Liver (tissue), 10 donors: ENCODE measurements at places on chromosomes 6 and 20. TPM values are rescaled to one million over a fixed set of nuclear protein-coding genes. Genes with fewer than 3 reads are reported as not detected.
A peak's percentile ranks its signal among the peaks of the same experiment; 100 is the strongest.

Gene SOBP
- 2.3 TPM for total RNA-seq

Gene PPP1R14C
- total RNA-seq = 0.05 TPM

Gene NKAPL
- total RNA-seq = 0.56 TPM

Gene DEFB132
- 0.08 TPM for total RNA-seq

Gene DDX43
- 0.14 TPM for total RNA-seq

Gene WFDC9
- not detected for total RNA-seq

Gene RIMS4
- total RNA-seq = not detected

Gene PTCHD4
- total RNA-seq = not detected

DNA sequence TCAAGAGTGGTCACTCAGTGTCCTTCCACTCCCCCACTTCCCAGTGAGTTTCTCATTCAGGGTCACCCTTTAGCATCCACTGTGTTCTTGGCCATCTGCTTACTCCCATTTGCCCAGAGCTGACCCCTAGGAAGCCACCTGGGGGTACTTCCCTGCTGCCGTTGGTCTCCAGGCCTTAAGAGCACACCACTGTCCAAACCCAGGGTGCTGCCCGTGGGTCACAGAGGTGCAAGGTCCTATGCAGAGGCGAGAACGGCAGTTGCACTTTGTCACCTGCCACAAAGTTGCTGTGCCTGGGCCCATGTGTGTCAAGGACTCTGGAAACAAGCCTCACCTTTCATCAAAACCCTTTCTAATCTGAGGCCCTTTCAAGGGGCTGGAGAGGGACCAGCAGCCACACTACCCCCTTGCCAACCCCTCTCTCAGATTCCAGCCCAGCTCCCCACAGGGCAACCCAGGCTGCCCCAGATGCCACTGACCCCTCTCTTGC, 191.1 kb downstream of the ZMYND8 start:
- no peaks in the 10 kb centered on the region for H3K36me3 ChIP-seq
- no peaks in the 10 kb centered on the region for H3K4me1 ChIP-seq
- H3K4me3 ChIP-seq = no peak overlapping the region
- H3K27me3 ChIP-seq = no peaks in the 10 kb centered on the region

DNA sequence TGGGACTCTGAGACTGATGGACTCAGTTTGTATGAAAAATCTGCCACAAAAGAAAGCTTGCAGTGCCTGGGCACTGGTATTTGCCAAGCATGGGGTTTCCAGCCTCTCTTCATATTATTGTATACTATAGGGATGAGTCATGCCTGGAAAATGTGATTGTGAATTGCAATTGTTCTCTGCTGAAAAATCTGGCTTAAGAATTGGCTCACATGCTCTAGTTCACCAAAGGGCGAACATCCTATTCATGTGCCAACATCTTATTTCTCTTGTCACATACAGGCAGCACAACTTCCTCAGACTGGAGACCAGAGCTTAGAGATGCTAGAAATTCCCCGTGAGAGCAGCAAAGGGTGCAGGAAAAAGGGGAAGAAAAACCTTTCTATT, 103.6 kb upstream of the KCNK16 start:
- no peaks in the 10 kb centered on the region for H3K27me3 ChIP-seq
- H3K4me1 ChIP-seq = no peaks in the 10 kb centered on the region

- H3K27me3 ChIP-seq = no peaks in the 10 kb centered on the region
- H3K4me1 ChIP-seq = peaks cover 48% of the 10 kb centered on the region
- DNase-seq = no peak
- H3K27ac ChIP-seq = no peak overlapping the region
- no peak overlapping the region for H3K4me3 ChIP-seq
- H3K36me3 ChIP-seq = no peaks in the 10 kb centered on the region
These were observed 206.8 kb upstream of the SLC35B3 start for GRCh38 chr6:8642131-8642530.

GRCh38 chr6:30463651-30464618, 25.4 kb upstream of the HLA-E start:
- no peak for DNase-seq
- no peaks in the 10 kb centered on the region for H3K36me3 ChIP-seq
- H3K27me3 ChIP-seq = peaks cover 27% of the 10 kb centered on the region
- H3K27ac ChIP-seq = no peak overlapping the region
- H3K4me1 ChIP-seq = peaks cover 17% of the 10 kb centered on the region

GRCh38 chr6:81534934-81535465, 217.5 kb downstream of the TENT5A start:
- H3K4me1 ChIP-seq = no peaks in the 10 kb centered on the region
- no peak overlapping the region for H3K27ac ChIP-seq
- H3K4me3 ChIP-seq = no peak overlapping the region
- no peaks in the 10 kb centered on the region for H3K27me3 ChIP-seq

GRCh38 chr20:24402188-24402587, 67.2 kb upstream of the SYNDIG1 start:
- H3K36me3 ChIP-seq = no peaks in the 10 kb centered on the region
- no peak overlapping the region for H3K27ac ChIP-seq
- no peaks in the 10 kb centered on the region for H3K4me1 ChIP-seq
- DNase-seq = peak; percentile 13

DNA sequence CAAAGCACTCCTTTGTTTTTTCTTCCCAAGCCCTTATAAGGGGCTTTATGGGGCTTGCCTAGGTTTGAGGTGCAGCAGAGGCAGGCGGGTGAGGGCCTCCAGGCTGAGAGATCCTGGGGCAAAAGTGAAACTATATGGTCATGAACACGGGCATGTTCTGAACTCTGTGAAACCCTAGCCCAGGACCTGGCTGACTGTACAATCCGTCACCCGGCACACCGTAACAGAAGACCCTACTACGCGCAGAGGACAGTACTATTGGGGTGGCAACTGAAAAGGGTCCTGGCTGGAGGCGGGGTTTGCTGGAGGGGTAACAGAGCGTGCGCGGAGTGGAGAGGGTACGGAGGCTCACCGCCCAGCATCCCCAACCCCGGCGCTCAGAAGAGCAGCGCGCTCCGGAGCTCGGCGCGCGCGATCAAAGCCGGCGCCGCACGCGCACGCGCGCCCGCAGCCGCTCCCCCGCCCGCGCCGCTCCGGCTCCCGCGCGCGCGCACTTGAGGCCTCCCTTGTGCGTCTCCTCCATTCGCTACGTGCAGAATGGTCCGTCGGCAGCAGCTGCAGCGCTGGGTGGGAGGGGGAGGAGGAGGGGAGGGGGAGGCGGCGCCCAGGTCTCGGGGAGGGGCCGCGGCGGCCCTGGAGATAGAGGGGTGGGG, 54.2 kb downstream of the MRPL14 start:
- peaks cover 28% of the 10 kb centered on the region for H3K4me1 ChIP-seq
- H3K4me3 ChIP-seq = peak overlapping the region; percentile 50
- H3K27ac ChIP-seq = peak overlapping the region; percentile 48
- DNase-seq = peak; percentile 75
- H3K36me3 ChIP-seq = no peaks in the 10 kb centered on the region

- H3K4me3 ChIP-seq = no peak overlapping the region
- H3K27ac ChIP-seq = no peak overlapping the region
- DNase-seq = no peak
- peaks cover 2% of the 10 kb centered on the region for H3K4me1 ChIP-seq
These were observed 69.8 kb upstream of the FAM184A start for GRCh38 chr6:119148098-119148824.

DNA sequence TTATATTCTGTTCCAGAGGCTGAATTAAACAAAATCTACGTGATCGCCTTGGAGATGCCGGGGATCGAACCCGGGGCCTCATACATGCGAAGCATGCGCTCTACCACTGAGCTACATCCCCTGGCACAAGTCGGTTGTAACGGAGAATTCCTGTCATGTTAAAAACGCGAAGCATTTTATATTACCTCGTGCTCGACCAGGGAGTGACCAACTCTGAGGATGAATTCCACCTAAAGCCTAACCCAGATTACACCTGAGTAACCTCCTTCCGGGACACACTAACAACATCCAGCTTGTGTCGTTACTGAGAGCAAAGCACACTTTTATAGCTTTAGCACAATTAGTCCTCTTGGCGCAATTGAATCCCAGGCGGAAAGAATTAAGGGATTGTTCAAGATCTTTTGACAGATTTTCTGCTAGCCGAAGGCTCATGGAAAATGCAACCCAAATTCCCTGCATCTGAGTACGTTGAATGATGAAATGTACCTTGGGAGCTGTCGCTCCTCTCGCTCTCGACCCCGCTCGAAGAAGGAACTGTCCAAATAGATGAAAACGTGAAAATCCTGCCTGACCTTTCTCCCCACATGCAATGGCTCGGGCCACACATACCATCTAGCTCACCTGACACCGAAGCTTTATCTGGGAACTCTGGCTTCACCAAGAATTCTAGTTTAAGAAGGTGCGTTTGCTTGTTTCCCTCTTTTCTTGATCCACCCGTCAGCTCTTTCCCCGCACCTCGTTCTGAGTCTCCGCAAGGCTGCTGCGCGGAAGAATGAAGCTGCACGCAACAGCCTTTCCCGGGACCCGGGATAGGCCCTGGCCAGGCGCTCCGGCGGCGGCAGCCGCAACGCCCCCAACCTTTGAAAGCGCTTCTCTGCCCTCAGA, 148.3 kb downstream of the GPX5 start:
- DNase-seq = peak; percentile 56
- H3K4me3 ChIP-seq = no peak overlapping the region
- H3K27ac ChIP-seq = no peak overlapping the region
- H3K4me1 ChIP-seq = peaks cover 8% of the 10 kb centered on the region

- H3K27ac ChIP-seq = no peak overlapping the region
- no peak overlapping the region for H3K4me3 ChIP-seq
- no peak for DNase-seq
These were observed 87.3 kb downstream of the PTPRT start for GRCh38 chr20:43102394-43102793.

DNA sequence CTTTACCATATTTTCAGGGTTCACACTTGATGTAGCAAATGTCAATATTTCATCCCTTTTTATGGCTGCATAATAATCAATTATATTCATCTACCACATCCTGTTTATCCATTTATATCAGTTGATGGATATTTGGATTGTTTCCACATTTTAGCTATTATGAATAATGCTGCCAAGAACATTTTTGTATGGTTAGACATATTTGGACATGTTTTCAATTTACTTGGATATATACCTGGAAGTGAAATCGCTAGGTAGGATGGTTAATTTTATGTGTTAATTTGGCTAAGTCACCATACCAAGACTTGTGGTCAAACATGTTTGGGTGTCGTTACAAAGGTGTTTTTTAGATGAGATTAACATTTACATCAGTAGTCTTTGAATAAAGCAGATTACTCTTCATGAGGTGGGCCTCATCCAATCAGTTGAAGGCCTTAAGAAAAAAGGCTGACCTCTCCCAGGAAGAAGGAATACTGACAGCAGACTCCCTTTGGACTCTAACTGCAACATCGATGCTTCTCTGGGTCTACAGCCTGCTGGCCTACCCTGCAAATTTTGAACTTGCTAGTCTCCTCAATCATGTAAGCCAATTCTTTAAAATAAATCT, 196.5 kb downstream of the BACH2 start:
- no peaks in the 10 kb centered on the region for H3K27me3 ChIP-seq
- DNase-seq = no peak
- no peak overlapping the region for H3K4me3 ChIP-seq
- no peaks in the 10 kb centered on the region for H3K36me3 ChIP-seq
- no peak overlapping the region for H3K27ac ChIP-seq
- no peaks in the 10 kb centered on the region for H3K4me1 ChIP-seq

DNA sequence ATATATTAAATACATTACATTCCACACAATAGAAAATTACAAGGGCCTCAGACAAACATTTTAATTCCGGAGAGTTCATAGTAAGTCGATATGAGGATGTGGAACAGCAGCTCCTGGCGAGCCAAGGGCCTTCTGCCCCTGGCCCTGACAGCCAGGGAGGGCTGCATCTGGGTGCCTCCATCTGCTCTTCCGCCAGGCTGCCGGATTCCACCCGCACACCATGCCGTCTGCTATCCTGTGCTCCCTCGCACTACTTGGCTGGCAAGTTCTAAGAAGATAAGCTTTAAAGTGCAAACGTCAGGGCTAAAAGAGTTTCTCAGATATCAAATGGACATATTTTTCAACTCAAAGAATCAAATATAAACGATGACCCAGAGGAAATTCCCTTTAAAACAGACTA, 656.3 kb upstream of the NOX3 start:
- no peaks in the 10 kb centered on the region for H3K36me3 ChIP-seq
- no peaks in the 10 kb centered on the region for H3K4me1 ChIP-seq
- H3K27me3 ChIP-seq = no peaks in the 10 kb centered on the region
- H3K27ac ChIP-seq = no peak overlapping the region
- no peak overlapping the region for H3K4me3 ChIP-seq

- no peaks in the 10 kb centered on the region for H3K4me1 ChIP-seq
- no peak for DNase-seq
- no peak overlapping the region for H3K4me3 ChIP-seq
- no peak overlapping the region for H3K27ac ChIP-seq
These were observed 17.0 kb downstream of the TFAP2A start for GRCh38 chr6:10397756-10398445.

- H3K27ac ChIP-seq = no peak overlapping the region
- H3K4me1 ChIP-seq = peaks cover 5% of the 10 kb centered on the region
- no peak for DNase-seq
These were observed 54.2 kb upstream of the MAP7 start for GRCh38 chr6:136604328-136604825.

DNA sequence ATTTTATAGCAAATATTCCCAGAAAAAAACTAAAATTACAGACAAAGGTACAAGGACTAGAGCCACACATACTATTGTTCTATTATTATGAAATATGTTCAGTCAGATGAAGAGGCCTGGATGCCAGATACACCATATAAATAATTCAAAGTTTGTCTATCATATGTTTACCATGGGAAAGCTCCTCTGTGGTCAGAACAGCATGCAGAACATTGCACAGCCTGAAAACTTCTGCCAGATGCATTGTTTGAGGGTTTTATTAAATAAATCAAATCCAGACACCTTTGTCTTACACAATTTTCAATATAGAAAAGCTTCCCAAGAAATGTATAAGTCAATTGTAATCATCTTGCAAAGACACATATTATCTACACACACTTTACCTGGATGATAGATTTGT, 35.0 kb upstream of the COL21A1 start:
- no peak overlapping the region for H3K27ac ChIP-seq

GRCh38 chr6:68826501-68826900, 191.4 kb downstream of the ADGRB3 start:
- no peak overlapping the region for H3K27ac ChIP-seq
- H3K36me3 ChIP-seq = no peaks in the 10 kb centered on the region
- H3K27me3 ChIP-seq = no peaks in the 10 kb centered on the region
- DNase-seq = no peak
- no peaks in the 10 kb centered on the region for H3K4me1 ChIP-seq

DNA sequence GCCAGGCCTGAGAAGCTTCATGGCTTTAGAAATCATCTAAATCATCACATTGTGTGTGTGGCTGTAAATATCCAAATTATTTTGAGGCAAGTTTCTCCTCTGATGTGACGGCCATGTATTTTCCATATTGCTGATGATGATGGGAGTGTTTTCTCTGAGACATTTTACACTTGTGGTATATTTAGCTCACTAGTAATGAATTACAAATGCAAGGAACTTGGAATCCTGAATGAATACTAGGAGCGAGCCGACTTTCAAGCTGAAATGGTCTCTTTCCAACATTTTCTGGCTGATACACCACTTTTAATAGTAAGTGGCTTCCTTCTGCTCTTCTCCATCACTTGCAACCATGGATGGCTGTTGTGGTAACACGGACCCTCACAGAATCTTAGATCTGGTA, 41.3 kb downstream of the UTRN start:
- no peak overlapping the region for H3K4me3 ChIP-seq
- no peak overlapping the region for H3K27ac ChIP-seq
- no peak for DNase-seq

GRCh38 chr20:53800883-53801604, 207.4 kb upstream of the ZNF217 start:
- no peak overlapping the region for H3K27ac ChIP-seq
- no peak for DNase-seq
- no peaks in the 10 kb centered on the region for H3K4me1 ChIP-seq
- H3K36me3 ChIP-seq = no peaks in the 10 kb centered on the region
- H3K4me3 ChIP-seq = no peak overlapping the region
